ENCODE measurements at places on chromosomes 1 and 21.

- peaks cover 3% of the 10 kb centered on the region for H3K27me3 ChIP-seq
- no peaks in the 10 kb centered on the region for H3K4me1 ChIP-seq
- H3K4me3 ChIP-seq, result no peak overlapping the region
- DNase-seq, result peak; percentile 5
- peaks cover 2% of the 10 kb centered on the region for H3K36me3 ChIP-seq
These were observed 28.6 kb downstream of the COL6A1 start for GRCh38 chr21:46009951-46010705.

GRCh38 chr1:17857996-17858395, 102.9 kb downstream of the ACTL8 start:
- no peaks in the 10 kb centered on the region for H3K27me3 ChIP-seq
- no peaks in the 10 kb centered on the region for H3K36me3 ChIP-seq
- H3K27ac ChIP-seq, result peak overlapping the region; percentile 7
- H3K4me3 ChIP-seq, result no peak overlapping the region
- DNase-seq, result no peak

GRCh38 chr1:214476229-214476985, 75.0 kb downstream of the PTPN14 start:
- H3K4me3 ChIP-seq, result no peak overlapping the region
- H3K36me3 ChIP-seq, result no peaks in the 10 kb centered on the region
- H3K4me1 ChIP-seq, result no peaks in the 10 kb centered on the region

DNA sequence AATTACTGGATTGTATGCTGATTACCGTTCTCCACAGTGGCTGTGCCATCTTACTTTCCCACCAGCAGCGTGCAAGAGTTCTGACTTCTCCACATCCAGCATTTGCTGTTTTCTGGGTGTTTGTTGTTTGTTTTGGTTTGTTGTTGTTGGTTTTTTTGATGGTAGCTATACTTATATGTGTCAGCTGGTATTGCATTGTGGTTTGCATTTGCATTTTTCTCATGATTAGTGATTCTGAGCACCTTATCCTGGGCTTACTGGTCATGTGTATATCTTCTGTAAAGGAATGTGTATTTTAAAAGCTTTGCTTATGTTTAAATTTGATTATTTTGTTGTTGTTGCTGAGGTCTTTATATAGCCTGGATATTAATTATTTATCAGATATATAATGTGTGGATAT, 66.9 kb upstream of the MAP1LC3C start:
- H3K4me3 ChIP-seq, result no peak overlapping the region
- no peaks in the 10 kb centered on the region for H3K36me3 ChIP-seq
- H3K27ac ChIP-seq, result no peak overlapping the region

DNA sequence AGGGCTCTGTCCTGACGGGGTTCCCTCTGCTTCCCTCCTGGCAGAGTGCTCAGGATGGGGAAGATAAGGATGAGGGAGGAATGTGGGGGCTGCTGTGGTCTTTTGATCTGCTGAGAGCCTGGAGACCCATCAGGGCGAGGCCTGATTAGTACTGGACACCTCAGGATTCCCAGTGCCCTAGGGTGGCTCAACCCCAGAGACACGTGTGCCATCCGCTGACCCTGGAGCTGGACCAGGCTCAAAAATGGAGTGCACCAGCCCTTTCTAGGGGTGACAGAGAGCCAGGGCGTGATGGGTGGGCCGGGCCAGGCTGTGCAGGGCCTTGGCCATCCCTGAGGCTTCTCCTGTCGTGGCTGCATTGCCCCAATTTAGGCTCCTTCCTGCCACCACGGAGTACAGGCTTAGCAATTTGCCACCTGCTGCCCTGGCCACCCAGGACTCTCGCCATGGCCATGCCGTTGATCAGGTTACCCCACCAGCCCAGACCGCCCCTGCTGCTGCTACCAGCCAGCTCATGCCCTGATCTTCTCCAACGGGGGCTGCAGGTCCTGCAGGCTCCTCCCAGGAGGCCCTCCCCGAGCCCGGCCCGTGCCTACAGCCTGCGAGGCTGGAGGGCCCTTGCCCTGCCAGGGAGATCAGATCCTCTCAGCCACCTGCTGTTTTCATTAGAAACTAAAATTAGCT, 9.5 kb downstream of the WNT4 start:
- H3K27ac ChIP-seq, result no peak overlapping the region
- no peaks in the 10 kb centered on the region for H3K36me3 ChIP-seq
- H3K4me3 ChIP-seq, result no peak overlapping the region

DNA sequence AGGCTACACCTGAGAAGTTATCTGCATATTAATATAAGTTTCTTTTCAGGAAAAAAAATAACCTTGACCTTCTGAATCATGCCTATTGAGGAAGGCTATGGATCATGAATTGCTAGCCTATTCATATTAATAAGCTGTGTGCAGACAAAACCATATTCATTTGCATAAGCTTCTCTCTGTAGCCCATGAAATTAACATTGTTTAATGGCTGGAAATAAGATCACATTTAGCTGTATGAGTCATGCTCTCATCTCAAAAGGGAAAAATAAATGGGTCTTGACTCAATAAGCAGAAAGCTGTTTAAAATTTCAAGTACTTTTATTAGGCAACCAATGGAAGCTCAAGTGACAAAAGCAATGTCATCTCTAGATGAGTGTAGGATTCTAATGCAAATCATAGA, 330.0 kb upstream of the DEPDC1 start:
- no peaks in the 10 kb centered on the region for H3K36me3 ChIP-seq
- no peaks in the 10 kb centered on the region for H3K4me1 ChIP-seq
- H3K4me3 ChIP-seq, result no peak overlapping the region
- no peaks in the 10 kb centered on the region for H3K27me3 ChIP-seq
- no peak overlapping the region for H3K27ac ChIP-seq

DNA sequence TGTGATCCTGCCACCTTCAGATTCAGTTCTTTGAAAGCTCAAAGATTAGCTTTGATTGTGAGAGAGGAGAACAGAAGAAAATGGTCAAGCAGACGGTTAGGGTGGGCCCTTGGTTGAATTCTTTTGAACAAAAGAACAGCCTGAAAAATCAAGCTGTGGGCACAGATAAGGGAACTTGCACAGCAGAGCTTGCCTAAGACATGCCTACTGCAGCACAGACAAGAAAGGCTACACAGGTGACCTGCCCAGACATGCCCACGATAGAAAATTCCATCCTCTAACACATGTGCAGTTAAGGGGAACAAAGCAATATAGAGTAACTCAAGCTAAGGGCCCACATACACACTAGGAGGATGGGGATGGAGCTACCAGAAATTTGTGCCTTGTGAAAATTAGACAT, 512.5 kb upstream of the LRRC7 start:
- DNase-seq, result no peak
- H3K27me3 ChIP-seq, result no peaks in the 10 kb centered on the region
- H3K4me3 ChIP-seq, result no peak overlapping the region
- no peaks in the 10 kb centered on the region for H3K4me1 ChIP-seq
- peak overlapping the region; percentile 2 for H3K27ac ChIP-seq
- no peaks in the 10 kb centered on the region for H3K36me3 ChIP-seq

GRCh38 chr1:247119600-247120407, 15.6 kb upstream of the ZNF669 start:
- peaks cover 6% of the 10 kb centered on the region for H3K27me3 ChIP-seq
- no peaks in the 10 kb centered on the region for H3K4me1 ChIP-seq
- H3K4me3 ChIP-seq, result no peak overlapping the region
- no peak overlapping the region for H3K27ac ChIP-seq
- no peaks in the 10 kb centered on the region for H3K36me3 ChIP-seq
- no peak for DNase-seq

DNA sequence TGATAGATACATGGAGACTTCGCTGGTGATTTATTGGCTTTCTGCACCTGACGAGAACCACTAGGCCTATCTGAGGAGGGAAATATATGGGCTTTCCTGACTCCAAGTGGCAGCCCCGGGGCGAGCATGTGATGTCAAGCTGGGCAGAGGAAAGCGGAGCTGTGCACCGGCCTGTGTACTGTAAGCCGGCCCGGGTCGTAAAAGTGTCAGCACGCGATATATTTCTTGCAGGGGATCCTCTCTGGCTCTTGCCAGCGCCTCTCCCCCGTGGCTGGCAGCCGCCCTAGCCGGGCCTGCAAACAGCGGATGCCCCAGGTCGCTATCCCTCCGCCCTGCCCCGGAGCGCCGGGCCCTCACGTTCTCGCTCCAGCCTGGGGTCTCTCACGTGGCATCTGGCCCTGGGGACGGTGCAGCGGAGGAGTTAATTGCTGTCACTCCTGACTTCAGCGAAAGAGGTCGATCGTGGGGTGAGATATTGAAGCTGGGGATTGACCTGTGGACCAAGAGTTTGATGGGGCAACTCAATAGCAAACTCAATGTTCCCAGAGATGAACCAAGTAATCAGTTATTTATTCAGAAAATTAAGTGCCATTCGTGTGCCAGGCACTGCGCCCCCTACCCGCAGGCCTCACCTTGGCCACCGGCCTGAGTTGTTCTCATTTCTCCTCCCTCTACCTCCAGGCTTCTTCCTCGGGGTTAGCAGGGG, 41.0 kb upstream of the HAO2 start:
- H3K27ac ChIP-seq, result no peak overlapping the region
- H3K27me3 ChIP-seq, result peaks cover 40% of the 10 kb centered on the region
- H3K4me3 ChIP-seq, result peak overlapping the region; percentile 53
- peaks cover 21% of the 10 kb centered on the region for H3K4me1 ChIP-seq
- H3K36me3 ChIP-seq, result no peaks in the 10 kb centered on the region

GRCh38 chr1:10793129-10793651, 3.3 kb downstream of the CASZ1 start:
- peaks cover 15% of the 10 kb centered on the region for H3K4me1 ChIP-seq
- DNase-seq, result no peak
- peak overlapping the region; percentile 19 for H3K4me3 ChIP-seq
- peaks cover 53% of the 10 kb centered on the region for H3K27me3 ChIP-seq

DNA sequence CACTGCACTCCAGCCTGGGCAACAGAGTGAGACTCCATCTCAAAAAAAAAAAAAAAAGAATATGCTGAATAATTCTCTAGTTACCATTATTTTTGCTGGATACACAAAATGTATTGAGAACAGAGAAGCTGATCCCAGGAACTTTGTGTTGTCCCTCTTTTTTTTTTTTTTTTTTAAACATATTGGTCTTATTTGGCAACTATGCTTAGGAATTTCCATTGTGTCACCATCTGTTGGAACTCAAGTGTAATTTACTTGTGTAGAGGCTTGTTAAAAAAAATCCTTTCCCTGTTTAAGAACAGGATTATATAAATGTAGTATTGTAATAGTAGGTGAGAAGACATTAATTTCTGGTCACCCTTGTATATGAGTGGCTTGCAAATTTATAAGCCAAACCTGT, 28.6 kb downstream of the CAMSAP2 start:
- no peaks in the 10 kb centered on the region for H3K27me3 ChIP-seq
- no peaks in the 10 kb centered on the region for H3K4me1 ChIP-seq
- H3K36me3 ChIP-seq, result no peaks in the 10 kb centered on the region
- DNase-seq, result no peak

- no peak for DNase-seq
- H3K4me1 ChIP-seq, result no peaks in the 10 kb centered on the region
- H3K27me3 ChIP-seq, result no peaks in the 10 kb centered on the region
- H3K36me3 ChIP-seq, result no peaks in the 10 kb centered on the region
- H3K27ac ChIP-seq, result no peak overlapping the region
These were observed 65.4 kb downstream of the RPE65 start for GRCh38 chr1:68384321-68384813.

GRCh38 chr1:156488566-156489165, 11.9 kb downstream of the MEF2D start:
- no peaks in the 10 kb centered on the region for H3K27me3 ChIP-seq
- H3K4me1 ChIP-seq, result peaks cover 73% of the 10 kb centered on the region
- peak overlapping the region; percentile 23 for H3K4me3 ChIP-seq
- H3K36me3 ChIP-seq, result peaks cover 29% of the 10 kb centered on the region

DNA sequence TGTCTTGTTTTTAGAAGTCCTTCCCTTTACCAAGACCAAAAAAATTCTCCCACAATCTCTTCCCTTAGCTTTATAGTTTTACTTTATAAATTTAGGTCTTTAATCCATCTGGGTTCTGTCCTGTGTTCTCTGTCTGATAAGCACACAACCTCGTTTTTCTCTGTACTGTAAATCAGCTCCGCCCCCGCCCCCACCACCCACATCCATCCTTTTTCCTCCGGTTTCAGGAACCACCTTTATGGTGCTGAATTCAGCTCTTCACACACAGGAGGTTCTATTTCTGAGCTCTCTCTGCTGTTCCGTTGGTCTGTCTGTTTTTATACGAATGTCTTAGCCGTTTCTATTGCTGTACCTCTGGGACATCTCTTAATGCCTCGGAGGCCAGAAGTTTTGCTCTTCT, 44.5 kb downstream of the ACTL8 start:
- no peak overlapping the region for H3K27ac ChIP-seq
- peaks cover 6% of the 10 kb centered on the region for H3K4me1 ChIP-seq
- no peaks in the 10 kb centered on the region for H3K36me3 ChIP-seq
- no peaks in the 10 kb centered on the region for H3K27me3 ChIP-seq
- no peak overlapping the region for H3K4me3 ChIP-seq
- no peak for DNase-seq

GRCh38 chr21:33998402-33998801, 75.0 kb upstream of the MRPS6 start:
- no peak for DNase-seq
- peak overlapping the region; percentile 20 for H3K27ac ChIP-seq
- peaks cover 3% of the 10 kb centered on the region for H3K27me3 ChIP-seq
- peaks cover 7% of the 10 kb centered on the region for H3K36me3 ChIP-seq
- H3K4me1 ChIP-seq, result peaks cover 42% of the 10 kb centered on the region

DNA sequence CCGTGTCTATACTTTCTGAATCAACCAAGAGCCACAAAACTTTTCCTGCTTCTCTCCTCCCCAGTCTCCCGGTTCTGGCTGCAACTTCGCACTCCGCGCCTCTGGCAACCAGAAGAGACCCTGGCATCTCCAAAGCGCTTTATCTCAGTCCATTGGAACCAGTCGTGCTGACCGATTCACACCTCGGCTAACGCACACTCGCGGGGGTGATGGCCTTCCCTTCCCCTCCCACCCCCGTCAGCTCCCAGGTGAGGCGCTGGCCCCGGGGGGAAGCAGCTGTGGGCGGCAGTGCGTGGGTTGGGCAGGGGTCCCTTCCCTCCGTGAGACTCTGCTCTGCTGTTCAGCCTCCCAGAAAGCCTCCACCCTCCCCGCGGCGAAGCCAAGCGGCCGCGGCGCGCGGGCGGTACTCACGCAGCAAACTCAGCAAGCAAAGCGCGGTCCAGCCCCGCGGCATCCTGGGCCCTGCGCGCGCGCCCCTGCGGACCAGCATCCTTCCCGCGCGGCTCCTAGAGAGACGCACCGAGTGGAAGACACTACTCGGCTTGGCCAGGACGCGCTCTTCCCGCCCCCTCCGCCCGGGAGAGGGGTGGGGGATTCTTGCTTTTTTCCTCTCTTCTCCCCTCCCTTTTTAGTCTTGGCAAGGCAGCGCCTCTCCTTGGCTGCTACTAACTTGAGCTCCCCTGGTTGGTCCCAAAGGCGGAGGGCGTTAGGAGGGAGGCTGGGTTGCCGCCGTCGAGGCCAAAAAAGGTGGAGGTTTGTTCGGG, at the start of gene CD34:
TSS of gene CD34 (minus strand) at position 535 of the 764 bp plus-strand sequence. CDS start at position 490, 45 bp downstream.
- H3K4me1 ChIP-seq, result peaks cover 17% of the 10 kb centered on the region
- DNase-seq, result peak; percentile 40
- no peak within 1 kb of the TSS for H3K27ac ChIP-seq
- H3K27me3 ChIP-seq, result peaks cover 83% of the 10 kb centered on the region
- peaks cover 5% of the 10 kb centered on the region for H3K36me3 ChIP-seq

DNA sequence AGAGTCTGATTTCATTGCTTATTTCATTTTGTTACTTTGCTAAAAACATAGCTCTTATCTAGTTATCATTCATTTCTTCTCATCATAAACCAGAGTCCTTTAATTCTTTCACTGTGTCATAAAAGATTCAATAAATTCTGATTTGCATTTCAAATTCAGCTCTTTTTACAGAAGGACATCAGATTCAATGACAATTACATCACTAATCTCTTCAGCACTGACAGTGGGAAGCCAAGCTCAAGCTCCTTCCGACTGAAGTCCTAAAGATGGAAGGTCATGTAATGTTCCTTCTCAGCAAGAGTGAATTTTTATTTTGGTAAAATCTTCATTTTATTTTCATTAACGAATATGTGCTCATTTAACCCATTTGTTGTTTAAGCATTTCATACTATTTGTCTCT, 530.7 kb upstream of the ADGRL2 start:
- no peaks in the 10 kb centered on the region for H3K4me1 ChIP-seq
- no peak overlapping the region for H3K27ac ChIP-seq
- no peaks in the 10 kb centered on the region for H3K27me3 ChIP-seq
- no peak for DNase-seq
- no peaks in the 10 kb centered on the region for H3K36me3 ChIP-seq

Data from activated naive CD4-positive, alpha-beta T cell treated with anti-CD3 and anti-CD28 coated beads, Interleukin-2, amount 10 ng/mL, durations not matched to agents 7 days and 5 days (primary cell).